ENCODE measurements at places on chromosomes 4 and X.

GRCh38 chr4:149291463-149291862 is 524.2 kb downstream of the IQCM start:
- peak; percentile 0 for DNase-seq

DNA sequence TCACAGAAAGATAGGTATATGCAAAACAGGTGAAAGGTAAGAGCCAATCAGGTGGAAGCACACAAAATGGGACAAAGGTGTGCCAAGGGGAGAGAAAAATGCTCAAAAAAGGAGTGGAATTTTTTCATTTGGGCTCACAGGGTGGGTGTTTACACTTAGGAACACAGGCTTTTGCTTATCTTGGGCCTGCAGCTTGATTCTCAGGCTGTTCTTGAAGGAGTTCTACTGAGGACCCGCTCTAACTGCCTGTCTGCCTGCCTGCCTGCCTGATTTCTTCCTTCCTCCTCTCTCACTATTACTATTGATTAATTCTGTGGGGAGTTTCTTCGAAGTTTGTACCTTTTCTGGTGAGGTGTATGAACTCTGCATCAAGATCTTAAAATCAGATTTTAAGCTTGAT is 120.3 kb upstream of the CTSO start:
- no peak for DNase-seq

DNA sequence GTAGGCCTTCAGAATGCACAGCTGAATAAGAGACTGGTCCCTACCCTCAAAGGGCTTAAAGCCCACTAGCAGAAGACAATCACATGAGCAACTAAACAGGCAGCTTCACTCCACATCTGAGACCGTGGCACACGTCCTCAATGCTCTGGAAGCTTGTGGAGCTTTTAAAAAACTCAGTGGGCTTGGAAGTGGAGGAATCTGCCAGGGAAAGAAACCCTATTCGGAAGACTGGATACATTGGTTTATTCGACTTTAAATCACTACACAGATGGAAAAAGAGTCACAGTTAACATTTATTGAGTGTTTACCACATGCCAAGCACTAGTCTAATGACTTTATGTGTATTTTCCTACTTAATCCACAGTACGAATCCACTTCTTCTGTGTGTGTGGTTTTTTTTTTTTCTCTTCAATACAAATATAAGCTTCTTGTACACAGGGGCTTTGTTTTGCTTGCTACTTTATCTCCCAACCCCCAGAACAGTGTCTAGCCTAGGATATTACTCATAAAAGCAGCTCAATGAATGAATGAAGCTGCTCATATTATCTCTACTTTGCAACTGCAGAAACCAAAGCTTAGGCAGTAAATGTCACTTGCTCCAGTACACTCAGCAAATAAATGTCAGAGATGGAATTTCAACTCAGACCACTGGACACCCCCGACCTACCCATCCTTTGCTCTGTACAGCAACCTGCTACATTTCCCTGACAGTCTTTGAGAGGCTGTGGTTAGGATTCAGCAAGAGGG is 137.7 kb downstream of the LDB2 start:
- DNase-seq = no peak

GRCh38 chr4:2810388-2810787 is 17.5 kb downstream of the SH3BP2 start:
- DNase-seq = no peak

DNA sequence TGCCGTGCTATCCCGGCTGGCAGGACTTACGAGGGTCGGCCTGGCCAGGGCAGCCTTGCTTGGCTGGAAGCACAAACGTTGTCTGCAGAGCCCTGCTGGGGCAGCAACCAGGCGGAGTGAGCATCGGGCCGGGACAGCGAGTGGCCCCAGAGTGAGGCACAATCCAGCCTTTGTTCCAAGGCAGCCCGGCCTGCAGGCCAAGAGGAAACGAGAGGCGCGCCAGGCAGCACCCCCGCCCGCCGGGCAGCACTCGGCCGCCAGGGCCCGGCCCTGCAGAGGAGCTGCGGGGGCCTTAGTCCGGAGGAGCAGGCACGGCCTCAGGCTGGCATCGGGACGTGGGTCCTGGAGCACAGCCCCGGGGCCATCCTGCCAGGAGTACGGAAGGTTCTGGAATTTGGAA is 24.1 kb downstream of the FGFRL1 start:
- no peak for DNase-seq

- no peak for DNase-seq
Measured at GRCh38 chr4:7187168-7187535, 5.2 kb upstream of the SORCS2 start.

DNA sequence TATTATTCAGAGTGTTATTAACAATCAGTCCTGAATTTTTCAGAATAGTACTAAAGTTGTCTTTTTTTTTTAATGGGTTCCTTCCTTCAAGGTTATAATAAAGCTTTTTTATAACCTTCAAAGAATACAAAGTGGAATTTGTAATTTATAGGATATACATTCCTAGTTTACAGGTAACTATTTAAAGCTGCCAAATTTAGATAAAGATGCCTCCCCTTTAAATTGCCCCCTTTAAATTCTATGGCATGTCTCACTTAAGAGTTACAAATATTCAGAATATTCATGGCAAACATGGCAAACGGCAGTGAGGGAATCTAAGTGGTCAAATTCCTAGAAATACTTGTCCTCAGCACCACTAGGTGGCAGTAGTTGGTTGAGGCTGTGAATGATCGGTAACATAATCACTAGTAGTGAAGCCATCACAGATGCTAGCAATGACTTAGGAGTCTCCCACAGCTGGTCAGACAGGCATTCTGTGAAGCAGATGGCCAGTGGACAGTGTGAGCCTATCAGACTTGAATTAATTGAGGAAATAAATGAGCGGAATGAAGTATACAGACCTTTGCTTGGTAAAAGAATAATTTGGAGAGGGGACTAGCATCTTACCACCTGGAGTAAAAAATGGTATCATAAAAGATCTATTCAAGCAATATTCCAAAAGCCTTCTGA is 86.4 kb downstream of the CBR4 start:
- DNase-seq = peak; percentile 53

GRCh38 chr4:123790681-123791080 is 394.1 kb downstream of the SPRY1 start:
- DNase-seq = no peak

DNA sequence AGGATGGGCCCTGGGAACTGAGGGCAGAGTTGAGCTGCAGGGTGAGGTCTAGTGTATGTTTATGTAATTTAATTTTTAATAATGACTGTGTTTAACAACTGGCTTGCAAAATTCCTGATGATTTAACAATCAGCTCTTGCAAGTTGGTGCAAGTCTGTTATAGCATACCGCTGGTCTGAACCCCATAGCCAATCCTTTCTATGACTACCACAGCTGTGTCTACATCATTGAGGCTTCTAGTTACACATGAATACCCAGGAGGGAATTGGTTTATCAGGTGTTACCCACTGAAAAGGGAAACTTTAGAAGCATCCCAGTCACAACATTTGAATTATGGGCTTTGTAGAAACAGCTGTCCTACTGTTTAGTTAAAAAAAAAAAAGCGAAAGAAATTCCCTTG is 38.3 kb downstream of the SUPT20HL1 start:
- DNase-seq = no peak

- DNase-seq = no peak
Measured at GRCh38 chr4:104507112-104507511, 12.4 kb upstream of the CXXC4 start.

DNA sequence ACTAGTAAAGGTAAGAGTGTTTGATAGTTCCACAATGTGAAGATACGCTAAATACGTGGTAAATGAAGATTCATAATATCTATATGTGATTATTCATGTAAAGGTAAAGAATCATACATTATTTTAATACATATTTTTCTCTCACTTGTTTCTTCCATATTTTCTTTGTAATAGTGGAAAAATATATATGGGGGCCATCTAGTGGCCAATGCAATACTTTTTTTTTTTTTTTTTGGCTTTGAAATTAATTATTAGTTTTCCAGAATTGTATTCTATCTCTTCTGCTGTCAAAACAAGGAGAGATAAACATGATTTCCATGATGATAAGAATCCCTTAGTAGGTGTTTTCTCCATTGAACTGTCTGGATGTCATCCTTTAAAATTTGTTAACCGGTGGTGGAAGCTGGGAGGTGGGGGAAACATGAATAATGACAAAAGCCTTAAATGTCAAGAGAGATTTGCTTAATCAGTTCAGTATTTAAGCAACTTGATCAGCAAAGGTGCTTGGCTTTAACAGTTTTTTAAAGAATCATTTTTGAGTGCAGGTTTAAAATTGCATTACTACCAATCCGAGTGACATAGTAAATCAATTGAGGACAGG is 508.7 kb upstream of the HTR2C start:
- DNase-seq = no peak

DNA sequence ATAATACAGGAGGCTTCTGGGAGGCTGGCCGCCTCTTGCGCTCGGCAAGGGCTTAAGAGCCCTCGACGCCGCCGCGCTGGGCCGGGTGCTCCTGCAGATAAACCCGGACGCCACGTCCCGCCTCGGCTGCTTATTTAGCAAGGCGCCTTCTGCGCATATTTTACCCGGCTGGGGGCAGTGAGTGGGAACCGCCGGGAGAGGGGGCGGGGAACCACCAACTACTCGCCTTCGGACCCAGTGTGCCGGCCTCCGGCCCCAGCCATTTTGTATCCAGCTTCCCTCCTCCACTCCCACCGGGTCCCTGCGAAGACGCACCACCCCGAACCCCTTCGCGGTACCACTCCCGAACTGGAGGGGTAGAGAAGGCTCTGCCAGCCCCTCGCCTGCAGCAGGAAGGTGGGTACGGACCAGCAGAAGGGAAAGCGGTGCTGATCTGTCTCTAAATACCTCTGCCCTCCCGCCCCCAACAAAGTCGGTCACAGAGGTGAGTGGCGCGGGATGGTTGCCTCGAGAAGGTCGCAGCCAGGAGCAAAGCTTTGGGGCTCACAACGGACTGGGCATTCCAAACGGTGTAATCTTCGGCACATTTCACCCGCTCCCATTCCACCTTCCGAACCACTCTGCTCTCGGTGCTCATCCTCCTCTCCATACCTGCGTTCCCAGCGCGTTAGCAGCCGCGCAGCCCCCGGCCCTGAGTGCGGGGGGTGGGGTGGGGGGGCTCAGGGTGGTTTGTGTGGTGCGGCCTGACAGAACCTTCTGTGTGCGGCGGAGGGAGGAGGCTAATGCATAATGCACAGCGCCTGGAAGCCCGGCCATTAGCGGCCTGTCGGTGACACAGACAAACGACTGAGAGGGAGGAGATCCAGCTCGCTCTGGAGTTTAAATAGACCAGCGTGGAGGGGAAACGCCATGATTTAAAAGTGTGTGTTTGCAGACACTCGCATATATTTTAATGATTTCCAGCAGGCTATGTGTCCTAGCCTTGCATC is 4.9 kb upstream of the BCOR start:
- no peak for DNase-seq

GRCh38 chr4:8115916-8116315 is 42.7 kb downstream of the ABLIM2 start:
- DNase-seq = no peak

- DNase-seq = peak; percentile 73
Measured at GRCh38 chr4:147822128-147822527, 90.2 kb downstream of the ARHGAP10 start.

- DNase-seq = no peak
Measured at GRCh38 chr4:20109391-20109790, 142.3 kb upstream of the SLIT2 start.

DNA sequence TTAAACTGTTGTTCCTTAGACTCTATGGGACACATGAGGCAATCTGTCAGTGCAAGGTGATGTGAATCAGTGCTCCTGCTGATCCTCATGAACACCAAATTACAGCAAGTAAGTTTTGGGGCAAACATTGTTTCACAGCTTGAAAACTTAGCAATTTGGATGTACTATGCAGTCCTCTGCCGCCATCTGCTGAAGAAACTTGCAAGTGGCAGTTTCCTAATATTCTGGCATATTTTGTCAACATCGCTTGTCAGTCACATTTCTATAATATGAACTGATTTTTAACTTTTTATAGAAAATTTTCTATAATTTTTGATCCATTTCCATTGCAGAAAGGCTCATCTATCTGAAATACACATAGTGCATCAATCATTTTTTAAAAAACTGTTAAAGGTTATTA is 56.3 kb downstream of the ZAR1 start:
- no peak for DNase-seq

DNA sequence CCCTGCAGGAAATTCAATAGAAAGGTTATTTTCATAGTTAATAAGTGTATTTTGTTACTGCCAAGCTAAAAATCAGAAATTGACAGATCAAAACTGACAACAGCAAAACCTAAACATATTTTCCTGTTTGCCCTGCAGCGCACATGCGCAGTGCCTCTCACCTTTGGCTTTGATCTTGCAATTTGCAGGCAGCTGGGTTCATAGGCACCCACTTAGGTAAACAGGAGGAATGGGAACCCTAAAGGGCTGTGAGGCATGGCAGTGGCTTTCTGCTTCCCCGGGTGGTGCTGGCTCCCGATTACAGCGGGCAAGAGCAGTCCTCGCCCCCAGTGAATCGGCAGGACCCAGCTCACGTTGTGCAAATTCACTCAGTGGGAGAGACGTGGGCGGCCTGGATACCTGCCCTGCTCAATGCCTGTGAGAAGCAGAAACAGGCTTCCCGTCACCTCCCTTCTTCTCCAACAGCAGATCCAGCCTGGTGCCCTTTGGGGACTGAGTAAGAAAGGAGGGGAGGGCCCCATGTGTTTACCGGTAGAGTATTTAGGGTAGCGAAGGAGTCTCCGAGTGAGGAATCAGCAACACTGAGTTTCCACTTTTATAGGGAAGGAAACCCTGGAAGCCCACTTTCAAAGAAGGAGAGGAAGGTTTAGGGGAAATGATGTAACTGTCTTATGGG is 25.7 kb downstream of the CCKAR start:
- no peak for DNase-seq

DNA sequence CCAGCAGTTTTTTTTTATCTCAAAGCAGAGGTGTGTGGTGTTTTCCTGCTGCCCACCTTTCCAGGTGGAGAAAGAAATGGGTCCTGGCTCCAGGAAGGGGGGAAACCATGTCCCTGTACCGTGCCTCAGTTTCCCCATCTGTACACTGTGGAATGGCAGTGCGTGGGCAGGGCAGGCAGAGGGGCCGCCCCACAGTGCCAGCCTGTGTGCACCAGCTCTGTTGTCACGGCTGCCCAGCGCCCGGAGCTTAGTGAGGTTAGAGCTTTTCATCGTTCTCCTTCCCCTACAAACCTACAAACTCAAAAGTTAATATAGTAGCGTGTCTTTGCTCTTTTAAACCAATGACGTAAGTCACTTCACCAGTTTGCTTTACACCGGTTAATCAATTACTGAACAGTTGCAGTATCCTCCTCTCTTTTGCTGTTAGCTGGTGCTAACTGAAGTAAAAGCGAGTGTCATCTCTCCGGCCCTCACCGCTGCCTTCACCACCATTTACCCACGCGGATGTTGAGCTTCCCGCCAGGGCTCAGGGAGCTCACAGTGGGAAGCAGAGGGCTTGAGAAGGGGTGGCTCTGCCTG is 114.8 kb upstream of the ADRA2C start:
- DNase-seq = no peak

- DNase-seq = no peak
Measured at GRCh38 chr4:132266374-132266773, 882.7 kb upstream of the PCDH10 start.
